ENCODE measurements at places on chromosomes 5 and 9.

- DNase-seq, result no peak
Measured at GRCh38 chr5:158127536-158127935, 268.6 kb upstream of the CLINT1 start.

- DNase-seq, result no peak
Measured at GRCh38 chr9:20022410-20022809, 233.6 kb upstream of the SLC24A2 start.

GRCh38 chr5:81631124-81631523 lies 119.8 kb downstream of the SSBP2 start:
- DNase-seq, result no peak

DNA sequence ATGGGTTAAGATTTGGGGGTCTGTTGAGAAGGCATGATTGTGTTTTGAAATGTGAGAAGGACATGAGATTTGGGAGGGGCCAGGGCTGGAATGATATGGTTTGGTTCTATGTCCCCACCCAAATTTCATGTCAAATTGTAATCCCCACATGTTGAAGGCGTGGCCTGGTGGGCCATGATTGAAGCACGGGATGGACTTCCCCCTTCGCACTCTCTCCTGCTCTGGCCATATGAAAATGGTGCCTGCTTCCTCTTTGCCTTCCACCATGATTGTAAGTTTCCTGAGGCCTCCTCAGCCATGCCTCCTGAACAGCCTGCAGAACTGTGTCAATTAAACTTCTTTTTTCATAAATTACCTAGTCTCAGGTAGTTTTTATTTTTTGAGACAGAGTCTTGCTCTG lies 14.7 kb upstream of the NOTCH1 start:
- DNase-seq, result no peak

DNA sequence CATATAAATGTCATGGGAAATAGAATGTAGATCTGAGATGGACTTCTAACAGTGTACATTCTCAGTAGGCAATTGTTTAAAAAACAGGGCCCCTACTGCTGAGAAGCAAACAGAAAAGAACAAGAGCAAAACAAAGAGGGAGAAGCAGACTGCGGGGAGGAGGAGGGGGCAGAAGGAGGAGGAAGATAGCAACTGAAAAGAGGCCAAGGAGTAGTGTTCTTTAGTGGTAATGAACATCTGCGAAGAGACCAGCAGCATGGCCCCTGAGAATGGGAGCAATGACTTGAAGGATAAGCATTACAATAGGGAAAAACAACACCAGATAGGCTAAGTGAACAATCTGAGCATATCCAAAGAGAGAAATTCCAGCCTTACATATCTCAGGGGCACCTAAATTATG lies 36.8 kb downstream of the HAPLN1 start:
- no peak for DNase-seq

DNA sequence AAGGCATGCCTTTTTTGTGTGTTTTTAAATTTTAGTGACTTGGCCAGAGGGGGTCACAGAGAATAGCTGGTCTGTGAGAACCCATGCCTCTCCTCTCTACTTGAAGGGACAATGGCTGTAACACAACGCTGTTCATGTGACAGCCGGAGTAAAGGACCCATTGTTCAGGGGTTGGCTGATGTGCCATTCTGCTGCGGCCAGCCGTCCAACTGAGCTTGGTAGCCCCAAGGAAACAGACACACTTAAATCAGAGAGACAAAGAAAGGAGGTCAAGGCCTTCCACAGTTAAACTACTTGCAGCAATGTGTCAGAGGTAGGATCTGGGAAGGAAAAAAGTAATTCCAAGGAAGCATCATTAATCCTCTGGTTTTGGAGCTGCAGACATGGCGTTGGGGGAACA lies 8.1 kb downstream of the MEGF10 start:
- DNase-seq, result peak; percentile 79

- no peak for DNase-seq
Measured at GRCh38 chr9:78921341-78921740, 624.4 kb downstream of the PSAT1 start.

DNA sequence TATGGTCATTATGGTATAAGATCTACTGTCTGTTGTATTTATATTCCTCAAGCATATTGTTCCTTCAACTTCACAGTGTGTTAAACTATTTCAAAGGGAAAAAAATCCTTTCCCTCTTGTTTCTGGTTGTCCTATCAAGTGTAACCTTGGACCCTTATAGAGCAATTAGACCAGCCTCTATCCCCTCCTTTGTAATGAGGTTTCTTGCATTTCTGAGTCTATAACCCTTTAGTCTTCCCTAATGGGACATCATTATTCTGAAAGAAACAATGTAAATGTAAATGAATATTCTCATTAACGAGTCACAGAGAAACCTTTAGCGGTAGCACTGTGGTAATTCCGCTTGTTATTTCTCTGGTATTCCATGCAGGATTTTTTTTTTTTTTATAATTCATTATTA lies 197.3 kb downstream of the CNTLN start:
- no peak for DNase-seq

DNA sequence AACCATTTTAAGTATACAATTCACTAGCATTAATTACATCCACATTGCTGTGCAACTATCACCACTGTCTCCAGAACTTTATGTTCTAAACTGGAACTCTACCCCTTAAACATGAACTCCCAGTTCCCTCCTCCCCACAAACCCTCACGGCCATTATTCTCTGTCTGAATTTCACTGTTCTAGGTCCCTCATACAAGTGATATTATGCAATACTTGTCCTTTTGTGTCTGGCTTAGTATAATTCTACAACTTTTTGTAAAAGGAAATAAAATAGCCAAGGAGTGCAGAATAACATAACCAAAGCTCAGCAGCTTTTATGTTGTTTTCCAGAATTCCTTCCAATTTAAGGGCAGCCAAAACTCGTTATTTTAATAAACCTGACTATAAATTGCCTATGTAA lies 53.2 kb downstream of the NAA35 start:
- no peak for DNase-seq

GRCh38 chr5:124580925-124581737 lies 165.3 kb downstream of the ZNF608 start:
- no peak for DNase-seq

DNA sequence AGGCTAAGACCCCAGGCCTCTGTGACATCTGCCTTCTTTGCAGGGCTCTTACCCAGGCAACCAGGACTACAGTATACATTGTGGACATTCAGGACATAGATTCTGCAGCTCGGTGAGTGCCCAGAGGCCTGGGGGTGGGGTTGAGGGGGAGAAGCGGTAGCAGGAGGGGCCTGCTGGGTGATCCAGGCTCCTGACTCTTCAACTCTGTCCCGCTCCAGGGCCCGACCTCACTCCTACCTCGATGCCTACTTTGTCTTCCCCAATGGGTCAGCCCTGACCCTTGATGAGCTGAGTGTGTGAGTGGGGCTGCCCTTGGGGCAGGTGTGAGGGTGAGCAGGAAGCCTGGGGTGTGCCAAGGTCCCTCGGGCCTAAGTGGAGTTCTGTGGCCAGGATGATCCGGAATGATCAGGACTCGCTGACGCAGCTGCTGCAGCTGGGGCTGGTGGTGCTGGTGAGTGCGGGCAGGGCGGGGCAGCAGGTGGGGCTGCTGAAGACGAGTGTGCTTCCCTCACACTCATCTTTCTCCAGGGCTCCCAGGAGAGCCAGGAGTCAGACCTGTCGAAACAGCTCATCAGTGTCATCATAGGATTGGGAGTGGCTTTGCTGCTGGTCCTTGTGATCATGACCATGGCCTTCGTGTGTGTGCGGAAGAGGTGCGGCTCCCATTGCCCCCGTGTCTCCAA lies 19.8 kb downstream of the GPRIN1 start:
- DNase-seq, result no peak

DNA sequence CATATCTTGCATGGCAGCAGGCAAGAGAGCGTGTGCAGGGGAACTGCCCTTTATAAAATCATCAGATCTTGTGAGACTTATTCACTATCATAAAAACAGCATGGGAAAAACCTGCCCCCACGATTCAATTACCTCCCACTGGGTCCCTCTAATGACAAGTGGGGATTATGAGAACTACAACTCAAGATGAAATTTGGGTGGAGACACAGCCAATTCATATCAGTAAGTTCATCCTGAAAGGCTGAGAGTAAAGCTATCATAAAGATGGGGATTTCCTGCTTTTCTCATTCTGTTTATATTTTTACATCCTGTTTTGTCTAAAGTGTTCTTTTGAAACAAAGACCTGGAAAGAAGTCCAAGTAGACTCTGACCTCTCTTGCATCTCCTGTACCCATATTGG lies 28.9 kb upstream of the IL33 start:
- no peak for DNase-seq

DNA sequence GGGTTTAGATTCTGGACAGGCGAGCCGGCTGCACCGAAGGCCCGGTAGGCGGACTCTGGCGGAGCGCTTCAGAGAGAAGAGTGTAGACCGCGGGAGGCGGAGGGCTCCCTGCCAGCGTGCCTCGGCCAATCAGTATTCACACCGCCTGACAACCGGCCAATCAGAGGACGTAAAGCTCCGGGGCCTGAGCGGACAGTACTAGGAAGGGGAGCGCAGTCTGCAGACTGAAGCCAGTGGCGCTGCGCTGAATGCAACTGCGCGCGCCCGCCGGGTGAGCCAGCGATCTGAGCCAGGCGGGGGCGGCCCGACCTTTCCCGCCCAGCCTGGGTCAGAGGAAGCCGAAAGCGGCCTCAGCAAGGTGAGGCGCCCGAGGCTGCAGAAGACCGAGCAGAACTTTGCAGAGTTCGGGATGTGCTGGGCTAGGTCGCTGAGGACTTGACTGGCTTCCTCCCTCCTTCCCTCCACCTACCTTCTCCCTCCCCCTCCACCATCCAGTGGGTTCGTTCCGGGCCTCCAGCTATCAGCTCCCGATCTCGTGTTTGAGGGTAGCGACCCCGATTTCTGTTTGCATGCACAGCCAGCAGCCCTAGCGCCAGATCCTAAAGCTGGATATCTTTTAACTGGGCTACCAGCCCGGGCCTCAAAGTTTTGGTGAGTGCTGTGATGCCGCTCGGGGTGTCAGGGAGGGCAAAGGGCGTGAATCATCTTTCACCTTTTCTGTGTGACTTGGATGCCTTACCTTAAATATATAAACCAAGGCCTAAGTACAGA lies at the start of gene DMRT2:
Gene DMRT2, plus strand, starts transcription at position 233 of the 771 bp plus-strand sequence. CDS start 1,257 bp downstream, outside the sequence.
- DNase-seq, result peak; percentile 85

DNA sequence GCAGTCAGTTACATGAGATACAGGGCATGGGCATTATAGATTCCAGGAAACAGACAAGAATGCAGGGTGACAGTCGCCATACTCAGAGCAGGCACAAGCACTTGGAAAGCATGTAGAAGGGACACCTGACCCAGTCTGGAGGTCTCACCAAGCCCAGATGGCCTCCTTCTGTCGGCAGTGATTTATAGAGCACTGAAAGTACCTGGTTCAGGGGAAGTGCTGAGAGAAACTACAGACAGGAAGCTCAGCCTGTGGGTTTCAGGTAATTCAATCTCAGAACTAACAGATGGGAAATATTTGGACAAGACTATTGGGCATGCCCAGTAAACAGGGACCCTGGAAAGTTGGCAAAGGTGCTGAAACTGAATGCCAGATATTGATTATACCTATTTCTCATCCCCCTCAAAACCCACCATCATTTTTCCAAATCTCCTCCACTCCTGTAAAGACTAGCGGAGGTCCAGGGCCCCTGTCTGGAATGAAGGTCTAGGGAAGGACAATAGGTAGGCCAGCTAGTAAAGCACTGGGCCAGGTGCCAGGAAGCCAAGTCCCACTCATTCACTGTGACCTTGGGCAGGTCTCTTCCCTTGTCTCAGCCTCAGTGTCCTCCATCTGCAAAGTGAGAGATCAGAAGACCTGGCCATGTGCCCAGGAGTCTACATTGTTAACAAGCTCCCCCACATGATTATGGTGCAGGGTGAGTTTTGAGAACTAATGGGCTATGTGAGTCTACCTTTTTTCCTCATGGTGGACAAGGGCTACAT lies 26.9 kb downstream of the KLHL3 start:
- no peak for DNase-seq

- no peak for DNase-seq
Measured at GRCh38 chr5:142955628-142956027, 185.5 kb downstream of the ARHGAP26 start.

- DNase-seq, result no peak
Measured at GRCh38 chr9:31839273-31839672, 545.2 kb upstream of the ACO1 start.

GRCh38 chr5:67154556-67155206 lies 41.9 kb downstream of the CD180 start:
- no peak for DNase-seq

- DNase-seq, result no peak
Measured at GRCh38 chr9:35748242-35748857, 678 bp downstream of the GBA2 start.

DNA sequence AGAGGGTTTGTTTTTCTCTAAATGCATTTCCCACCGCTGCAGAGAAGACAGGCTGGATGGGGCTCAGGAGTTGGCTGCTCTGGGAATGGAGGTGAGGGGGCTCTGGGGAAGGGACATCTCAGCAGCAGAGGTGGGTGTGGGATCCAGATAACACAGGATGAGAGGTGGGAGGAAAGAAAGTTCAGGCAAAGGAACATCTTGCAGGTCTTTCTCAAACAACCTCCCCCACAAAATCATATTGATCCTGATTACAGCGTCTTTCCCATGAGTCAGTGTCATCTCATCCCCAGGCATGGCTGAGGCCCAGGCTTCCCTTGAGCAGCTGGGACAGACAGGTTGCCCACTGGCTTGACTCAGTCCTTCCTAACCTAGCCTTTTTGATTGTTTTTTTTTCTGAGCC lies 11.3 kb upstream of the ACSL6 start:
- DNase-seq, result no peak

- DNase-seq, result no peak
Measured at GRCh38 chr5:95959051-95959887, 2.4 kb downstream of the ELL2 start.

DNA sequence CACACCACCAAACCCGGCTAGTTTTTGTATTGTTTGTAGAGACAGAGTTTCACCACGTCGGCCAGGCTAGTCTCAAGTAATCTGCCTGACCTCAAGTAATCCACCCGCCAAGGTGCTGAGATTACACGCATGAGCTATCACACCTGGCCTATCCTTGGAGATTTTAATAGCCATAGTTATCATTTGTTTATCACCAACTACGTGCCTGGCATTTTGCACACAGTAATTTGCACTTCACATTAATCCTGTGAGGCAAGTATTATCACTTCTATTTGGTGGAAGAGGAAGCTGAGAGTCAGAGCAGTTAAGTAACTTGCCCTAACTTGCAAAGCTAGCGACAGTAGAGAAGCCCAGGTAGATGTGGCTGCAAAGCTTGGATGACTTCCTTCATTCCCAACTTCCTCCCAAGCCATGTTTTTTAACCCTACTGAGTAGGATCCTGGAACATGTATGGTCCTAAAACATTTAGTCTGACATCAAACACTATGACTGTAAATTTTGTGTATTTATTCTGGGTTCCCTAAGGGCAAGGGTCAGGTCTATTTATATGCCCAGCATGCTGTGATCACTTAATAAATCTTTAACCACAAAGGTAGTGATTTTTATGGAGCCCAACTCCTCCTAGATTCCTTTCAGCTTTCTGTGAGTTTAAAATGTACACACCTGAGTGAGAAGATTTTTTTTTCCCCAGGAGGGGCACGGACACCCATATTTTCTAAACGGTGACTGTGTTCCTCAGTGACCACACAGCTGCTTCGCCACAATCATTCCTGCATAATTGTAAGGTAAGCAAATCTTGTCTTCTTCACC lies 100.2 kb upstream of the RAI14 start:
- DNase-seq, result no peak
